Right renal cortex interstitium (tissue), 3 donors: ENCODE measurements at places on chromosomes 7 and 10.

- DNase-seq = no peak
These were observed 24.3 kb downstream of the SEM1 start for GRCh38 chr7:96685353-96685752.

DNA sequence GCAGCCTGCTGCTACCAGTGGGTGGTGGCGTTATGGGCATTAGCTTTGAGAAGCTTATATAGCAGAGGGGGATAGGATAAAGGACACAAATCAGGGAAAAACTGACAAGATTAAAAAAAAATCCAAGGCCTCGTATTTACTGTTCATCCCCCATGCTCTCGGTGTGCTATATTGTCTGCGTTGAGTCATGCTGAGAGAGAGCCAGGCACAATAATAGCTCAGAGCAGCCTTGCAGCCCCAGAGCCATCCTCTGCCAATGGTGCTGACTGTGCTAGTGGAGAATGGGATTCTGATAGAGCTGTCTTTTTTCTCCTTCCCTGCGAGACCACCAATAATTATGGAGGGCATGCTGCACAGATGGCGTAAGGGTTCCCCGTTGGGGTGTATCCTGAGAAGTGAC, 51.7 kb upstream of the FZD1 start:
- no peak for DNase-seq

DNA sequence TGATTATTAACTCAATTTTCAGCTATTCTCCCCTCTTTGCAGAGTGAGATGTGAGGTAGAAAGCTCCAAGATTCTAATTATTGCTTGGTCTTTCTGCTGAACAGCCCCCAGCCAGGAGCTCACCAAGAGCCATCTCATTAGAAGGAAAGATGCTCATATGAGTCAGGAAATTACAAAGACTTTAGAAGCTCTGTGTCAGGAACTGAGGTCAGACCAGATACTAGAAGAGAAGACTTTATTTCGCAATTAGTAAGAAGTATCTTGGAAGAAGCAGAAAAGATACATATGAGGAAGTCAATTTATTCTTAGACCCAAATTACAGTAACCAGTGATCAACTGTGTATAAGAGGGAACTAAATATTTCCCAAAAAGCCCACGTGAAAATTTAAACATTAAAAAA, 626.9 kb downstream of the ZWINT start:
- DNase-seq = no peak

DNA sequence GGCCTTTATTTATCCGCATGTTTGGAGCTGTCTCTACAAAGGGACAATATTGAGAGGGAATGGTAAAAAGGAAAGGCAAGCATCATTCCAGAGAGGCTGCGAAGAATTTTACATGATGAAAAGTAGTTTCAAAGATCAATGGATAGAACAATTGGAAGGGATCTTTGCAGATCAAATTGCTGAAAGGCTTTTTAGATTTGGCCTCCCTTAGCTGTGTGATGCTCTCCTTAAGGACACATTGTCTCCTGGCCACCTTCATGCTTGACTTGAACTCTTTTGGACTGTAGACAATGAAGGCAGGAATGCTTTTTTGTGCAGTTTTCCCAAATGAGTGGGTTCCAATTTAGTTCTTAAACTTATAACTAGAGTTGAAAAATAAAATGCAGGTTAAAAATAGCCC, 344.7 kb downstream of the ARL4A start:
- DNase-seq = no peak

DNA sequence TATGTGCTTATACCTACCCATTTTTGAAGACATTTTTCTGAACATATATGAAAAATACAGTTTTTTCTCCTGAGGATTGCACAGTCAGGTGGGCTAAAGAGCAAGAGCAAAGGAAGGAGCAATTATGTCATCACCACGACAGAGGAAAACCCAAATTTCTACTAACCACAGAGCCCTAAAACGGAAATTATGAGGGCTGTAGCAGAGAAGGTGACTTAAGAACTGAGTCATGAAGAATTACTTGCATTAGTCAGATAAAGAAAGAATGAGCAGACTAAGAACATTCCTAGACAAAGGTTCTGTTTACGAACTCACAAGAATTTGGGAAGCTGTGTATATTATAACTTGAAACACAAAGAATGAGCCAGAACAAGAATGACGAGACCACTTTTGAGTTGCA, 974.4 kb downstream of the NXPH1 start:
- DNase-seq = no peak

DNA sequence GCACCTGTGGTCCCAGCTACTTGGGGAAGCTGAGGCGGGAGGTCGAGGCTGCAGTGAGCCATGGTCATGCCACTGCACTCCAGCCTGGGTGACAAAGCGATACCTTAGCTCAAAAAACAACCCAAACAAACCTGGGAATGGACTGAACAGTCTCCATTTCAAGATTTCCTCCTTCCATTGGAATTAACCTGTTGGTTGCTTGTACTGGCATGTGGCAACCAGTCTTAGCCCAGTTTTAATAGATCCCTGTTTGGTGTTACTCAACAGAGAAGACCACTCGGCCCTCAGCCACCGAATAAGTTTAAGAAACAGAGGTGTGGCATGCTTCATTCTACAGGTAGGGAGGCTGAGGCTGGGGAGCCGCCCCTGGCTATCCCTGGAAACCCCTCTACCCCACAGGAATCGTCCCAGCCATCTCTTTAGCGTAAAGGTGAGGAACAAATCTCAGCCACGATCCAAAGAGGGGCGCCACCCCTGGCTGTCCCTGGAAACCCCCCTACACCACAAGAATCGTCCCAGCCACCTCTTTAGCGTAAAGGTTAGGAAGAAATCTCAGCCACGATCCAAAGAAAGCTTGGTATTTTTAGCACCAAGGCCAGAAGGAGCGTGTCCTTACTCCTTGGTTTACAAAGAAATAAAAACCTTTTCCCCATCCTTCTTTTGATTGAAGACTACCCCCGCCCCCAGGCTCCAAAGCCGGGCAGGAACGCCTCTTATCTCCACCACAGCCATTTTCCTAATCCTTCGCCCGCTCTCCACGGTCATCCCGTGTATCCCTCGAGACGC, 861 bp upstream of the TSPAN14 start:
- no peak for DNase-seq

- DNase-seq = no peak
These were observed 13.9 kb upstream of the AGR2 start for GRCh38 chr7:16818732-16819131.

- no peak for DNase-seq
These were observed 16.7 kb downstream of the UNC5B start for GRCh38 chr10:71228875-71229675.

DNA sequence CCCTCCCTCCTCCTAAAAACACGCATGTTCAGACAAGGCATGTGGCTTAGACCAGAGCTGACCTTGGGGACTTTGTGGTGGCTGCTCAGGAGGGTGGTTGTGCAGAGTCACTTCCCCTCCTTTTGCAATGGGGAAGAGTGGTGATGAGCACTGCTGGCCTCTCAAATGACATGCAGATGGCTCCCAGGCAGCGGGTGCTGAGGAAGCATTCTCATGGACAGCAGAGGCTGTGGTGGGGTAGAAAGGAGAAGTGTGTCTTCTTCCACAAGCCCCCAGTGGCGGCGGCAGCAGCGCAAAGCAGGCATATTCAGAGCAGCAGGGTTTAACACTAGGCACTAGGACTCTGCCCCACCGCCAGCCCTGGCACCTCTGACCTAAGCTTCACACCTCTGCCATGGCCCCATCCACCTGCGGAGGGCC, 105.9 kb upstream of the ANLN start:
- DNase-seq = no peak

DNA sequence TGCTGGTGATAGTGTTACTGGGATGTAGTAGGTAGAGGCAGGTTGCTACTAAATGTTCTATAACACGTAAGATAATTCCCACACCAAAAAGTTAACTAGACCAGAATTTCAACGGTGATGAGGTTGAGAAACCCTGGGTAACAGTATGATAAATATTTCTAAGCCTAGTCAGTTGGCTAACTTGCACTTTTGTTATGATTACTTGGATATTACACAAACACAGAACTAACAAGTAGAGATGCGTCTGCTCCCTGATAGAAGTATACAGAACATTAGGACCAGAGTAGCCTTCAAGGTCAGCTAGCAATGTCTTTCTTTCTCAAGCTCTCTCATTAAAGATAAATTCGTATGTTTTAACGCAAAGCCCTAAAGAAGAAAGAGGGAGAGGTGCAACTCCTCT, 86.2 kb upstream of the FZD8 start:
- no peak for DNase-seq

GRCh38 chr10:28587970-28588290, 55.0 kb downstream of the WAC start:
- DNase-seq = no peak

- DNase-seq = no peak
These were observed 277.6 kb downstream of the ELFN1 start for GRCh38 chr7:1947586-1948217.

GRCh38 chr7:3461923-3462322, 160.9 kb downstream of the SDK1 start:
- no peak for DNase-seq

GRCh38 chr7:42144604-42145003, 92.4 kb downstream of the GLI3 start:
- no peak for DNase-seq

- DNase-seq = no peak
These were observed 263.5 kb downstream of the ADARB2 start for GRCh38 chr10:1473874-1474273.

DNA sequence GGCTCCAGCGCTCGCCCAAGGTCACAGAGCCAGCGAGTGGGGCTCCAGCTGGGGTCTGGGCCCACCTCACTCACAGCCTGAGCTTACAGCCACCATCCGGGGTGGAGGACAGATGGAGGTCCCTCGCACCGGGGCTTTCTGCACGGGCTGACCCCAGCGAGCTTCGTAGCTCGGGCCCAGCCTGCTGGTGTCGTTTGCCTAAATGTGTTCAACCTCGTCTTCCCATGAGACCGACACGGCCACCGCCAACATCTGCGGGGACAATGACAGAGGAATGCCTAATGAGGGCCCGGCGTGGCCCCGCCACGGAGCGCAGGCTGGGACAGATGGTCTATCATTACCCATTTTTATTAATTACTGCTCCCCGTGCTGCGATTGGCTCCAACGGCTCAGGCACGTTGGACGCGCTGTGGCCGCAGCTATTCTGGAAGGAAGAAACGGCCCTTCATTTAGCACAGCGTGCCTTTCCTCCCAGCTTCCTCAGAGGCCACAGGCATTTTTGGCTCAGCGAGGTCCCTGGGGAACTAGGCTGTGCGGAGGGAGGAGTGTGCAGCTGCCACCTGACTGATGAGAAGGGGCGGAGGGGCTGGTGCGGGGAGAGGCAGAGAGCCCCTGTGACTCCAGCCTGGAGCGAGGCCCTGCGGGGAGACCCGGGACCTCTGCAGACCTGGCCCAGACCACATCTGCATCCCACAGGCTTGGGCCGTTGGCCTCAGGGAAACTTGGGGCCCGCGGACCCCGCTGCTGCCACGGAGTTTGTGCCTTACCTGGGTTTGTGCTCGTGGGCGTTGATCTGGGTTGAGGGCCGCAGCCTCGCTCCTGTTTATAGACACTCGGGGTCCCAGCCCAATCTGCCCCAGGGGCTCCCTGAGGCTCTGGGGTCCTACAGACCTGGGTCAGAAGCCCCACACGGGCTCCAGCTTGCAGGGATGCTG, 22.9 kb upstream of the ELFN1 start:
- DNase-seq = no peak

- no peak for DNase-seq
These were observed 207.8 kb downstream of the DIP2C start for GRCh38 chr10:481628-482027.

DNA sequence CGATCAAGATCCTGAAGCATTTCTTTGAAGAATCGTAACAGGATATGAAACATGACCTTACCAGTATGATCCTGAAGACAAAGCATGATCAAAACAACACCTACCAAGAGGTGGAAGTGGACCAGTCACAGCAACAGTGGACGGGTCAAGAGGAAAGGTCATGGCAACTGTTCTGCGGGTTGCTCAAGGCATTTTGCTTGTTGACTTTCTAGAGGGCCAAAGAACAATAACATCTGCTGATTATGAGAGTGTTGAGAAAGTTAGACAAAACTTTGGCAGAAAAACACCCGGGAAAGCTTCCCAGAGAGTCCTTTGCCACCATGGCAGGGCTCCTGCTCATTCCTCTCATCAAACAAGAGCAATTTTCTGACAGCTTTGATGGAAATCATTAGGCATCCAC, 65.6 kb upstream of the LRRC18 start:
- no peak for DNase-seq

DNA sequence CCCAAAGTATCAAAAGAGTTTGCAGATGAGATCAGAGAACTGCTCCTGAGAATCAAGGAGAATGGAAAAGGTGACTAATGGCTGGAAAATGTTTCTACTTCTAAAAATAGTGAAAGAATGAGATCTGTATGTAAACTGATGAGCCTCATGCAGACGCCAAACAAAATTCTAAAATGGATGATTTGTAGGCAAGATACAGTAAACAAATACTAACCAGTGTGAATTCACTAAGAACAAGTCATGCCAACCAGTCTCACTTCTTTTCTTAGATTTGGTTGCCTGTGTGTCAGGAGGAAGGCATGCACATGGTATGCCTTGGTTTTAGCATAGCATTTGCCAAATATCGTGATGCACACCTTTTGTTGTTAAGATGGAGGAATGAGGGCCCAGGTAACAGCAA, 94.9 kb upstream of the PIK3CG start:
- no peak for DNase-seq

DNA sequence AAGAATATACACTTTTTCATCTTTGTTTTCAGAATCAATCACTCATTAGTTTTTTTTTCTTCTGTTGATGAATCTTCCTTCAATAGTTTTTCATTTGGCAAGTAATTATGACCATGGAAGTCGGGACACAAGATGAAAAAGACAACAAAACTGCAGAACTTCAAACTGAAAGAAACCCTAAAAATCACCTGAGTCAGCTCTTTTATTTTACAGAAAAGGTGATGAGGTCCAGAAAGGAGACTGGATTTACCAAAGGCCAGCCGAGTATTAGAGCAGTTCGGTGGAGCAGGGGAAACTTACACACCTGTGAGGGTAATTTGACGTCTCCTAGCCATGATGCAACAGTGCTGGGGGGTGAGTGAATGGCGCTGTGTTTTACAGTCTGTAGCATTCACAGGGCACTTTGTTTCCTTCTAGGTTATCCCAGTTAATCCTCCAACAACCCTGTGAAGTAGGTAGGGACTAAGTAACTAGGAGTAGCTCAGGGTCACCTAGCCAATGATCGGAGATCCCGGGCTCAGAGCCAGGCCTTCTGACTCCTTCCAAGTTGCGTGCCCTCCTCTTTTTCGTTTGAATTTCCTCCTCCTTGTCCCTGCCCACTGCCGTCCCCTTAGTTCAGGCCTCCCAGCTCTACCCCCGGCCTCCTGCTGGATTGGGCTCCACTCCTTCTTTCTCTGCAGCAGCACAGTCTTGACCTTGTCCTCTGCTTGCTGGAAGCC, 14.0 kb downstream of the RBM20 start:
- DNase-seq = no peak

DNA sequence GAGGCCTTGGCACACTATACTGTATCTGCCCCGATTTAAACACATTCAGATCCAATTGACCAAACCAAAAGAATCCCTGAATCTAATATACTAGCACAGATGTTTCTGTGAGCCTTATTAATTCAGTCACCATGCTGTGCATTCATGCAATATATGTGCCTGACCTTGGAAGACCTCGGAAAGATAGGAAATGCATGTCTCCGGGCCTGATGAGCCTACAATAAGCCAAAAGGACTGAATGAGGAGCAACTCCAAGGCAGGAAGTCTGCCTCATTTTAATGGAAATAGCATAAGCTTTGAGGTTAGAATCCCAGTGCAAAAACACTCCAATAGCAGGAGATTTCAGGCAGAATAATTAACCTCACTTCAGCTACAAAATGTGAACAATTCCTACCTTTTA, 316.7 kb downstream of the LRRTM3 start:
- no peak for DNase-seq
